ENCODE measurements at places on chromosomes 11 and 22.

- no peak for DNase-seq
These were observed 6.6 kb upstream of the SNX32 start for GRCh38 chr11:65826984-65827735.

- DNase-seq: no peak
These were observed 12.7 kb upstream of the TNNT3 start for GRCh38 chr11:1906611-1907423.

GRCh38 chr11:133983660-133984316 is 27.0 kb upstream of the IGSF9B start:
- no peak for DNase-seq

DNA sequence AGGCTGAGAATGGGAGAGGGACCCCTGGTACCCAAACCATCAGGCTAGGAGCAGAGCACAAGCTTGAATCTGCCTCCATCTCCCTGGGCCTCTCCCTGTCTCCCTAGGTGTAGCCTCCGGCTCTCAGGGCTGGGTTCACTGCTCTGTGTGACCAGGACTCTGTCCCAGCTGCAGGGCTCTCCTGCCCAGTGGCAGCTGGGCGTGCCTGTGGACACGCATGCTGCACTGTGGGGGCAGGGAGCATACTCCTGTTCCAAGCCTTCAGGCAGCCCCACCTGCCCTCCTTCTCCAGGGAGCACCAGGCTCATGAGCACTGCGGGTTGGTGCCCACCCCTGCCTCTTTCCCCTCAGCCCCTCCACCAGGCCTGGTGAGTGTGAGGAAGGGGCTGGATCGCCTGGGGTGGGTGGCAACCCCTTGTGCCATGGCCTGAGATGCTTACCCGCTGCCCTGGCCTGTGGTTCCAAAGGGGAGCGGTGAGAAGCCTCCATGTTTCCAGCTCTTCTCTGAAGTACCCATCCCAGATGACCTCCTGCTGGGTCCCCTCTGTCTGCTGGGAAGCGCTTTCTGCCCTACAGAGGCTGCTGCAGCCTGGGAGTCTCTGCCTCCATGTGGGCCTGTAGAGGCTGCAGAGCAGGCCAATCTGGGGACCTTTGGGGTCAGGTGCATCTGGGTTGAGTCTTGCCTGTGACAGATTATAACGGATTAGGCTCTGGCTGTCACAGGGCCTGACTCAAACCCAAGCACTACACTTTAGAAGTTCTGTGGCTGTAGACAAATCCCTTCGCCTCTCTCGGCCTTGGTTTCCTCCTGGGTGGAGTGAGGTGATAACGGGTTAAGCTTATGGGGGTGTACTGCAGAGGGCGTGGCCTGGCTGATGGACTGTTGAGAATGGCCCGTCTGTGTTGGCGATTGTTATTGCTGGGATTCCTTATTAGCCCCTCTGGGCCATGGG is 43.7 kb downstream of the WNT11 start:
- no peak for DNase-seq

DNA sequence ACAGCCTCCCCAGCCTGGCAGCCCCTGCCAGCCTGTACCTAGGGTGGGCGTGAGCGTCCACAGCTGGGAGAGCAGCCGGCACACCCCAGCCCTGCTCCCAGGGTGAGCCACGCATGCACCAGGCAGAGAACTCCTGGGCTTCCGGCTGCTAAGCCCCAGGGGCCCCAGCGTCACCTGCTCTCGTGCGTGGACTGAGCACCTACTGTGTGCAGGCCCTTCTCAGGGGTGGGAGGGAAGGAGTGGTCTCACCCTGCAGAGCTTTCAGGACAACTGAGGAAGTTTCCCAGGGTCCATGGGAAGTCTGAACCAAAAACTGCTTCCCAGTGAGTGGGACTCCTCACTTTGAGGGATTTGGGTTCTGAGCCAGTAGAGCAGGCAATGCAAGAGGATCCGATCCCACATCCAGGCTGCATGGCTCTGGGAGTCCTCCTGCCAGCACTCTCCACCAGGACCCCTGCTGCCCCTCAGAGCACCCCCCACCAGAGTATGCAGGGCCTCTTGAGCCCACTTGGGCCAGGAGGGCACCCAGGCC is 47.1 kb upstream of the PRODH start:
- no peak for DNase-seq
